Gastroesophageal sphincter (tissue), 4 donors: ENCODE measurements at places on chromosomes 4 and X. TPM values are rescaled to one million over a fixed set of nuclear protein-coding genes. Genes with fewer than 3 reads are reported as not detected.
A peak's percentile ranks its signal among the peaks of the same experiment; 100 is the strongest.

RTL5 gene
- total RNA-seq, result 10.3 TPM

ABLIM2 gene
- 8.1 TPM for total RNA-seq

GRCh38 chr4:172978848-172979247 lies 189.8 kb upstream of the GALNT7 start:
- ATAC-seq, result no peak

DNA sequence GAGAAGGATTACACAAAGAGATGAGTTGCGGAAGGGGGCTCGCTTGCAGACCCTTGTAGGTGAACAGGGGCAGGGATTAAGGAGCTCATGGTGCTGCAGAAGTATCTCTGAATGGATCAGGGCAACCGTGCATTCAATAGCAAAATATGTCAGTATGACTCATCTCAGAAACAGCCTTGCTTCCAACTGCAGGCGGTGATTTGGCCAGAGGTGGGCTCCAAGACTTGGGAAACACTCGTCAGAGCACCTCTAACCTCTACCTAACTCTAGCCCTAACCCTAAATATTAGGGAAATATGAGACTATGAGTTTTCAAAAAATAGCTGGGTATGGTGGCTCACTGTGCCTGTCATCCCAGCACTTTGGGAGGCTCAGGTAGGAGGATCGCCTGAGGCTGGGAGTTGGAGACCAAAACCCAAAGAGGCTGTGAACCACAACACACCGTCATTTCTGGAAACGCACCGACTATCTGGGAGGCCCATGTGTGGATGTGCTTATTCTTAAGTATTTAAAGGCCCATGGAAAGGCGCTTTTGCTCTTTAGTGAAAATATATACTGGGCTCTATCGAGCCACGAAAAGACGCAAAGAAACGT lies 102.6 kb downstream of the DHRSX start:
- ATAC-seq, result no peak

GRCh38 chr4:11471618-11472017 lies 42.9 kb upstream of the HS3ST1 start:
- no peak for ATAC-seq

NALF2 gene
- total RNA-seq, result 0.27 TPM

LIMCH1 gene
- total RNA-seq, result 81.6 TPM

DNA sequence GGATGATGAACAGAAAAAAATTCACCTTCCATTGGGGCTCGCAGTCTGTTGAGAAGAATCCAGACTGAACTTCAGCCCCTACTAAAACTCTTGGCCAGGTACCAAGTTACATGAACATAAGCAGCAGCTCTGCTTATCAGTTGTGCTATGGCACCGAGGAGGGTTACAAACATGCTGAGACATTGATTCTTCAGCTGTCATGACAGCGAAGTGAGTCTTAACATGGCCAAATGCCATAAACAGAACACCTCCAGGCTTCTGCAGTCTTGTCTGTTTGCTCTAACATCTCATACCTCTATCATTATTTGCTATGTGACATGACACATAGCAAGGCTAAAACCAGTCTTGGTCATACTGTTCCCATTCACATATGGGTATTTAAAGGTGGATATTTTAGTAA lies 521.5 kb downstream of the GRID2 start:
- no peak for ATAC-seq

- ATAC-seq, result no peak
Observed at GRCh38 chrX:48702032-48702431, 5.5 kb downstream of the SUV39H1 start.

GRCh38 chr4:136680761-136681160 lies 851.5 kb downstream of the PCDH18 start:
- no peak for ATAC-seq

DNA sequence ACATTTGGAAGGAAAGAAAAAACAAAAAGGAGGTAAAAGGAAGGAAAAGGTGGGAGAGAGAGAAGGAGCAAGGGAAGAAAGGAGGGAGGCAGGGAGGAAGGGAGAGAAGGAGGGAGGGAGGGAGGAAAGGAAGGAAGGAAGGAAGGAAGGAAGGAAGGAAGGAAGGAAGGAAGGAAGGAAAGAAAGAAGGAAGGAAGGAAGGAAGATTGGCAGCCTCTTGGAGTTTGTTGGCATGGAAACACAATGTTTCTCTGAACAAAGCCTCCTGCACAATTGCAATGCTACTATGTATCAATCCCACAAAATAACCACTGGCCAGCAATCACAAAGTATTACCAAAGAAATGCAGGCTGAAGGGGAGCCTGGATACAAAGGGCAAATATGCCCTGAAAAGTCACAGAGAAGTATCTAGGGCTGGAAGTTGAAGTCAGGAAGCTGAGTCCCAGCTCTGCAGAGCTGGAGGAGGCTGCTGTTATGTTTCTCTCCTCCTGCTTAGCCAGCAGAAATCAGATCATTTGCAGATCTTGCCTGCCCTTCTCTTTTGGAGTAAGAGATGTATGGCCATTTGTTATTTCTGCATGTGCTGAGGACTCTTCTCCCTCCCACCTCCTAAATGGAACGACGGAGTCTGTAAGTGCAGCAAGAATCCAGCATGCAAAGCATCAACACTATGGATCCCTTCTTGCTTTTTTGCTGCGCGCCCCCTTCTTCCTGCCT lies 195.9 kb upstream of the LDB2 start:
- no peak for ATAC-seq

GRCh38 chr4:181870326-181870725 lies 372.9 kb upstream of the TENM3 start:
- no peak for ATAC-seq

DNA sequence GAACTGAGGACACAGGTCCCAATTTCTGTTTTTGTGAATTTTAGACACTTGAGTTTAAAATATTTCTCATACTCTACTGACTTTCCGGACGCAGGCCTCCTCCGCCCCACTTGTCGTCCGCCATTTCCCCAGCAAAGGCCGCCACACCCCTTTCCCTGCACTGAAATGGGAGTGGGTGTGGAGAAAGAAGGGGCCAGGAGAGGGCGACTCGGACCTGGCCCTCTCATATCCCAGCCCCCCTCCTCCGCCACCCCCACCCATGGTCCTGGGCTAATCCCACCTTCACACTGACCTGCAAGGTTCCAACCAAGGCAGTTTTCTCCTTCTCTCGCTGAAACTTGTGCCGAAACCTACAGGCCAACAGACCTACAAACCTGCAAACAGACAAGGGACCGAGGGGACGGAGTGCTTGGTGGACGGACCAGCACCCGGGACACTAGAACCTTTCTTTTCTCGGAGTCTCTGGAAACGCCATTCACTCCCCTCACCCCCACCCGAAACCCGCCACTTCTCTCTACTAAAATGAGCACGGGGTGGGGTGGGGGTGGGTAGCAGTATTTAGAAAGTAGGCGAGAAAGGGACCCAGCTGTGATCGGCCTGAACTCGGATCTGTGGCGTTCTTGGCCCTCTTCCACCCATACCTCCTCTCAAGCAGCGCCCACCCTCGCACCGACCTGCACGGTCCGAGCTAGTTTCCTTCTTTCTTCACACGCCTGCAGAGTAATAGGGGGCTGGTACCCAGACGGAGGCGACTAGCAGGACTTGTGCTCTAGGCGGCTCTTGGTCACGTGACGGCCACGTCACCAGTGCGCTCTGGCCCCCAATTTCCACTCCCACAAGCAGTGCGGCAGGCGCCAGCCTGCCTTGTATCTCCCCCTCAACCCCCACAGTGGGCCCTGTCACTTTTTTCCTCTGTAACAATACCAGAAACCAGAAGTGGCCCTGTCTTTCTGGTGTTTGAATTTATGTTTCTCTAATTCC lies at the start of gene ARMCX6:
TSS of gene ARMCX6 (minus strand) at position 790 of the 981 bp plus-strand sequence. CDS start 1,380 bp downstream, outside the sequence.
- ATAC-seq, result peak; percentile 88

- no peak for ATAC-seq
Observed at GRCh38 chr4:26227601-26228229, 93.1 kb upstream of the RBPJ start.

- no peak for ATAC-seq
Observed at GRCh38 chrX:31061091-31061490, 10.8 kb downstream of the FTHL17 start.

- peak; percentile 36 for ATAC-seq
Observed at GRCh38 chr4:87574996-87575395, 33.3 kb upstream of the DSPP start.

IL15 gene
- total RNA-seq, result 5.5 TPM

DDIT4L gene
- total RNA-seq, result 5.0 TPM

P2RY4 gene
- 0.93 TPM for total RNA-seq

DNA sequence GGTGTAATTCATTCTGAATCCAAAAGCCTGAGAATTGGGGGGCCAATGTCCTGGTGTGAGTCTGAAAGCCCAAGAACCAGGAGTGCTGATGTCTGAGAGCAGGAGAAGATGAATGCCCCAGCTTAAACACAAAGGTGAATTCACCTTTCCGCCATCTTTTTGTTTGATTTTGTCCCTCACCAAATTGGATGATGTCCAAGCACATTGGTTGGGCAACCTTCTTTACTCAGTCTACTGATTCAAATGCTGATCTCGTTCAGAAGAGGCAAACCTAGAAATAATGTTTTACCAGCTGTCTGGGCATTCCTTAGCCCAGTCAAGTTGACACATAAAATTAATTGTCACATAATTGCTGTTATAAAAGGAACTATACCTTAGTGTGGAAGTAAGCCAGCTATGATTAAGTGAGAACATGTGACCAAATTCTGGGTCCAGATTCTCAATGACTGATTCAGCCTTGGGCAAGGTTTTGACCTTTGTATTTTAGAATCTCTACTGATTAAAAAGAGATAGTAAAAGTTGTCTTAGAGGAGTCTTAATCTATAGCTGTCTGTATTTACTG lies 34.5 kb upstream of the SLC4A4 start:
- ATAC-seq, result no peak

DNA sequence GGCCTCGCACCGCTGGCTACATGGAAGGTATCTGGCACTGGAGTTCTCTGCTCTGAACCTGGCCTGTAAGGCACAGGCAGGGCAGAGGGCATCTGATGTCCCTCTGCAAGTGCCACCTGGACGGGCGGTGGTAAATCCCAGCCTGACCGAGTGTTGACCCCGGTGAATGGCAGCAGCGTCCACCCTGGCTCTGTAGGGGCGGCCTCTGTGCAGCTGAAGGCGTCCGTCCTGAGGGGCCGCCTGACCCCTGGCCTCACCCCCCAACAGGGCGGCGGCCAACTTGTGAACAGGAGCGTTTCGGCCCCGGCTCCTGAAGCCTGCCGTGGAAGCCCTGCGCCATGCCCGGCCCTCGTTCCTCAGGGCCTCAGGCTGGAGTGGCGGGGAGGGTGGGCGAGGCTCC lies 51.4 kb downstream of the CPZ start:
- ATAC-seq, result no peak

PCYT1B gene
- 1.6 TPM for total RNA-seq

DNA sequence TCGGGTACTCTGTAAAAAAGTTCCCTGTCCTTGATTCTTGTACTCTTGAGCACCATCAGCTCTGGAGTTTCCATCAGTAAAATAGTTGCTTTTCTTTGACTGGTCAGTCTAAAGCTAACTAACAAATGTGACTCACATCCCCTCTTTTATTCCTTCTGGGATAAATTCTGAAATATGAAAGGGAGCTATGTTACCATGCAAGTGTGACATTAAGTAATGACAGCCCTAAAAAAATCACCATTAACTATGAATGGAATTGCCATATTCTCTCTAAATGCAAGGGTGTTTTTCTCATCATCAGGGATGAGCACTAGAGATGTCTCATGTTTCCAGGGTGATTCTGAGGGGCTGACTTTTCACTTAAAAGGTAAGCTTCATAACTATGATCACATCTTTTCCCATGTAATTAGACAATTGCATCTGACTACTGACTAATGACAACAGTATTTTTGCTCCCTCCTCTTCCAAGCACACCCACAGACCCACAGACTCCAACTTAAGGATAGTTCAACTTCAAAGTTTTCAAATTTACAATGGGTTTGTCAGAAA lies 26.9 kb upstream of the RASGEF1B start:
- ATAC-seq, result no peak
